ENCODE measurements at places on chromosomes 1 and 21.

GRCh38 chr1:154499446-154499845 lies 2.6 kb upstream of the TDRD10 start:
- DNase-seq = no peak

DNA sequence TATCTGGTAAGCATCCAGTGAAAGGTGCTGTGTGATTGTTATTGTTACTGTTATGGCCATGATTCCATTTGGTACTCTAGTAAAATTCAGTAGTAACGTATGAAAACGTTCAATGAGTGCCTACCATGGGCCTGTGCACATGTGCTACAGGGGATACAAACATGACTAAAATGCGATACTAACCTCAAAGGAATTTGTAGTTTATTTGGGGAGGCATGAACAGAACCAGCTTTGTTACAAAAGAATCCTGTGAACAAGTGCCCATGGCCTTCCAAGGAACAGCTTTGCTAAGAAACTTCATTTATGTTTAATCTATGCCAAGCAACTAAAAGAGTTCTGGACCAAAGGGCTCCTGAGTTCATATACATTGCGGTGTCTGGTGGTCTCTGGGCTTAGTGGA lies 28.7 kb downstream of the PTGFR start:
- no peak for DNase-seq

GRCh38 chr21:36701756-36702621 lies 3.1 kb downstream of the SIM2 start:
- no peak for DNase-seq

- DNase-seq = no peak
Measured at GRCh38 chr1:216518844-216519627, 95.8 kb upstream of the USH2A start.

GRCh38 chr1:153771841-153772593 lies 3.2 kb upstream of the SLC27A3 start:
- no peak for DNase-seq

- DNase-seq = no peak
Measured at GRCh38 chr1:39877980-39878956, 5.0 kb downstream of the TRIT1 start.

DNA sequence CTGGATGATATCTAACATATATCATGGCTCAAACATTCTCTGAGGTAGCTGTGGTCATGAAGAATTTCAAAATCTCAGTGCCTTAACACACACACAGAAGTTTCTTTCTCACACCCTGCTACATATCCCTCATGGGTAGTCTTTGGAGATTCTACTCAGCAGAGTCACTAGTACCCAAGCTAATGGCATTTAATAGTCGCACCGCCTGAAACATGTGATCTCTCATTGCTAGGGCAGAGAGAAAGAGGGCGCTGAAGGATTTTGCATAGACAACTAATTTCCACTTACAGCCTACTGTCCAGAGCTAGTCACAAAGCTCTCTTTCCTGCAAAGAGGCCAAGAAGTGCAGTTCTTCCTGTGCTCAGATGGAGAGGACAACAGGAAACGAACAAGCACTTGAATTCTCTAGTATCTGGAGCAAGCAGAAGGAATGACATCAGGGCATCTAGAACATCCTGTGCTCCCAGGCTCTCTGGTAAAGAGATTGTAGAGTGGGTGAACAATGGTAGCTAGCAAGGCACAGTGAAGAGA lies 183.4 kb upstream of the PTBP2 start:
- peak; percentile 62 for DNase-seq

GRCh38 chr1:228350831-228351781 lies 55.5 kb downstream of the TRIM11 start:
- no peak for DNase-seq

DNA sequence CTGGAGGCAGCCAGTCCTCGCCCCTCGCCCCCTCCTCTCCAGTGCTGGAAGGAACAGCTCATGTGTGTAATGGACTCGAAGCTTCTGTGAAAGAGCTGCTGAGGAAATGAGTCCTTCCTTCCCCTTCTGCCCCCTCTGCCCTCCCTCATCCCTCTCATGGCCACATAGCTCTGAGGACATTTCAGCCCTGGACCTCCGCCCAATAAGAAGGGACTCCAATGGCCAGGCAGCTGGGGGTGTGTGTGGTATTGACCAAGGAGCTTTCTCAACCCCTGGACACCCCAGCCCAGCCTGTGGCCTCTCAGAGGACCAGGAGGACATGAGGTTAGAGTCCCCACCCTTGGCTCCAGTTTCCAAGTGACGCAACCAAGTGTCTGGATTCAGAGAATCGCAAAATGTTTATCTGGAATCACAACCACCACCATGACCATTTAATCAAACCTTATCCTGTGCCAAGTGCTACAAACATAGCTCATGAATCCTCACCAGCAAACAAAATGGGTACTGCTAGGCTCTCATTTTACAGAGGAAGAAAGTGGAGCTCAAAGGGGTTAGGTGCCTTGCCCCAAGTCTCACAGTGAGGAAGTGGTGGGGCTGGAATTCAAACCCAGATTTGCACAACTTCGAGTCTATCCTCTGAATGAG lies 47.8 kb upstream of the ECE1 start:
- DNase-seq = no peak

DNA sequence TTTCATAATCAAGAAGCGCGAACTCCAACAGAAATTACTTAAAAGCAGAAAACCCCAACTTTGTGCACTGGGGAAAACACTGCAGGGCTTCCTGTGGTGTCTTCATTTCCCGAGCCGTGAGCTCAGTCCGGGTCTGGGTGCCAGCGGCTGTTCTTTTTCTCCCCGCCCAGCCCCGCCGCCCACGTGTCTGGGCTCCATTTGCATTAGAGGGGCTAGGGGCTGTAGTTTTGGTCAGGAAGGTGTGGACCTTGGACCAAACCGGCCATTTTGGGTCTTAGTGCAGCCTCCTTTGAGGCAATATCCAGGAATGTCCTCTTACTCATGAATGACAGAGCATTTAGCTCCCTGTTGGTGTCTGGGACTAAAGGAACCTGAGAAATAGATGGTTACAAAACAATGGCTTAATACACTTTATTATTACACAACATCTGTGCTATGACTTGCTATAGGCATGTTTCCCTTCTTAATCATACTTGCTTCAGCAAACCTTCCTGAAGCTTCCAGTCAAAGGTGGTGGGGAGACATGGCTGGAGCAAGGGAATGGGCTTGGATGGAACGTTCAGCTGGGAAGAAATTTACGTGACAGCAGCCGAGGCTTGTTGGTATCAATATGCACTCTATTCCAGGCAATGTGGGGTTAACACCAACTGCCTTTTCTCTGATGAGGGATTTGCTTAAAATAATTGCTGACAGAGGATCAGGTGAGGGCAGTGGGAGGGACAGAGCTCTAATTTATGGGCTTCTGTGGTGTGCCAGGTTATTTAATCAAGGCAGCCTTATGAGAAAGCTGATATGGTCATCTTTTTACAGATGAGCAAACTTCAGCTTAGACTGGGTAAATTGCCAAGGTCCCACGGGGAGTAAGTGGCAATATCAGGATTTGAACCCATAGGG lies 1.1 kb downstream of the AGTRAP start:
- DNase-seq = no peak

DNA sequence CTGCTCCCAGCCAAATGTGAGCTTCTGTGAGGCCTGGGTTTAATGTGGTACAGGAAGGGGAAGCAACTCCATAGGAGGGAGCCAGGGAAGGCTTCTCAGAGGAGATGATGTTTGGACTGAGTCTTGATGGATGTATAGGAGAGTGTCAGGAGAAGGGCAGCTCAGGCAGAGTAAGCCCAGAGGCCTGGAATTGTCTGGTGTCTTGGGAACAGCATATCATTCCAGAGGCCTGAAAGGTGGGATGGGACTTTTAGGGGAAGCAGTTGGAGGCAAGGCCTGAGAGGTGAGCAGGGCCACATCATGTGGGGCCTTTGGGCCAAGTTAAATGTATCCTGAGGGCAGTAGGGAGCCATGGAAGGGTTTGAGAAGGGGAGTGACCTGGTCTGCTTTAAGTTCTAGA lies 148.6 kb upstream of the WNT4 start:
- DNase-seq = no peak

- no peak for DNase-seq
Measured at GRCh38 chr1:214467078-214467585, 84.3 kb downstream of the PTPN14 start.

GRCh38 chr21:39434950-39435349 lies 10.6 kb downstream of the LCA5L start:
- no peak for DNase-seq

DNA sequence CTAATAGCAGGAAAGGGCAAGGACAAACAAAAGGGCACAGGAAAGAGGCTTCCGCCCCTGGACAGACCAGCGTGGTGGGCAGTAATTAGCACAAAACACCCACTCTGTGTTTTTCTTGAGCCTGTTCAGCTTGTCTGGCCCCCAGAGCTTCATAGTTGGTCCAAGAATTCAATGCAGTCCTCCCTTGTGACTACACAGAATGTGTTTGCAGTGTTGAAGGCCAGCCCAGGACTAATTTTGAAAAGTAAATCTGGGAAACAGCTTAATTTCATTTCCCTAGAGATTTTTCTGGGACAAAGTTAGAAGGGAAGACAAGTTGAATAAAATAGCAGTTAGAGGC lies 49.2 kb upstream of the LMO4 start:
- DNase-seq = no peak

GRCh38 chr1:173917149-173917548 lies at the start of gene SERPINC1:
Gene SERPINC1 (minus strand): TSS chr1:173917327. CDS start chr1:173917259, 68 bp downstream.
- DNase-seq = no peak

GRCh38 chr1:59105548-59106507 lies 191.1 kb upstream of the FGGY start:
- no peak for DNase-seq

GRCh38 chr1:211229365-211229759 lies 29.8 kb upstream of the RCOR3 start:
- no peak for DNase-seq

- DNase-seq = no peak
Measured at GRCh38 chr21:36015045-36015444, 45.3 kb downstream of the SETD4 start.

GRCh38 chr1:151048645-151049032 lies 1.1 kb downstream of the C1orf56 start:
- no peak for DNase-seq

Data from HFF-Myc (cell line).